ENCODE measurements at places on chromosomes 7 and 10. TPM values are rescaled to one million over a fixed set of nuclear protein-coding genes. Genes with fewer than 3 reads are reported as not detected.

DNA sequence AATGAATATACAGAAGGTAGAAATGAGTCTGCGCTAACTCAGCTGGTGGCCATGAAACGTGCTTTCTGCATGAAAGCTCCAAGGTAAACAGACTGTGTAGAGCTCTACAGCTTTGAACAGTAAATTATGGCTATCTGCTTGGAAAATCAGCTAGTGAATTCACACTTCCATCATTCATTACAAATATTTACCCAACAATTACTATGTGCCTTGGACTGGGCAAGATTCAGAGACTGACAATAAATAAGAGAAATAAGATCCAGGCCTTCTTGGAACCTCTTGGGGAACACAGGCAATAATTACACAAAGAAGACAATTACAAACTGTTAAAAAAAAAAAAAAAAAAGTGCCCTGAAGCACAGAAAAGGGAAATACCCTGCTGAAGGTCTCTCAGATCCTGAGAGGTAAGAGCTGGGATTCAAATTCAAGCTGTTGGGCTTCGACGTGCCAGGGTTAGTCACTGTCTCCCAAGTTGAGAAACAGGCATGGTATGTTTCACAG, 15.8 kb downstream of the TSPAN12 start:
- no peak for DNase-seq

- peak; percentile 50 for DNase-seq
Measured at GRCh38 chr7:16431646-16432424, 10.5 kb upstream of the CRPPA start.

DNA sequence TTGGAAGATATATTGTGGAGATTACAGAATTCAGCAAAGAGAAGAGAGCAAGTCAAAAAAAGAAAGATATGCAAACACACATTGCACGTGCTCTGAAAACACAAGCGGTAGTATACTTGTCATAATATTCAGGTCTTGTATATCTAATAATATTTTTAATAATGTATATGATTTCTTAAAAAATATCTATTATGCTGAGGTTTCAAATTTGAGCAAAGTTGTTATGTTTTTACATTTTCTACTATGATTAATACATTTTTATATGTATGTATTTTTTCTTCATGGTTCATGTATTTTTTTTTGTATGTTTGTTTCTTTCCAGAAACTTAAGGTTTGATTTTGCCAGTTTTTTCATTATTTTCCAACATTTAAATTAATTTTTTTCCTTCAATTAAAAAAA, 752.4 kb upstream of the VSTM2A start:
- no peak for DNase-seq

- no peak for DNase-seq
Measured at GRCh38 chr10:94846204-94846603, 83.7 kb downstream of the CYP2C19 start.

DNA sequence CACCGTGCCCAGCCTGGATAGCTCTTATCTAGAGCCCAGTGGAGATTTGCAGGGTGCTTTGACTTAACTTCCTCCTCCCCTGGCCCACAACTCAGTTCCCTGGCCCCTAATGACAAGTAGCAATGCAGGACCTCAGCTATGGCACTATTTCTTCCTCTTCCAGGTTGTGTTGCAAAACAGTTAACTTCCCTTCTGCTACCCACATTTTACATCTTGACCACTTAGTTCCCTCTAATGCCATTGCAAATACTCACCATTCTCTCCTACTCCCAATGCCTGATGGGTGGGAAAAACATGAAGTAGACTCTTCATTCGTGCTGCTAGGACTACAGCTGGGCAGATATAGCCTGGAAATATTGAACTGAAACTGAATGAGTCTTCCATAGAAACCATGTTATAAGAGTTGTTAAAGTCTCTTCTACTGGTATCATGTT, 39.1 kb upstream of the FGL2 start:
- DNase-seq: no peak

GRCh38 chr10:82737549-82737948, 862.6 kb downstream of the NRG3 start:
- DNase-seq: no peak

- no peak for DNase-seq
Measured at GRCh38 chr7:82629583-82629982, 186.0 kb upstream of the CACNA2D1 start.

DNA sequence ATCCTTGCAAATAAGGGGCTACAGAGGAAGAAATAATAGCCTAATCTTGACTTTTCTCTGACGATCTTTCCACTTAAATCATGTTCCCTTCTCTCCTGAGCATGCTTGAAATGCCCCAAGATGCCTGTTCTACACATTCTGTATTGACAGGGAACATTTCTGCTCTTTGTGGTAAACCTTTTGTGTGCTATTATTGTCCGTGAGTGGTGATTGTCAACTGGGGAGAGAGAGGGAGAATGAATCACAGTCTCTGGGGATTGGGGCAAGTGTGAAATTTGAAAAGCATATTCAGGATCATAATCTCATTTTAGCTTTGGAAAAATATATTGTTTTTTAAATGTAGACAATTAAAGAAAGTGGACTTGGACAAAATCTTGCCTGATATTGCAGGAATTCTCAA, 20.6 kb downstream of the UBTD1 start:
- DNase-seq: no peak

GRCh38 chr7:123754271-123754871, 5.6 kb upstream of the WASL start:
- peak; percentile 40 for DNase-seq

DNA sequence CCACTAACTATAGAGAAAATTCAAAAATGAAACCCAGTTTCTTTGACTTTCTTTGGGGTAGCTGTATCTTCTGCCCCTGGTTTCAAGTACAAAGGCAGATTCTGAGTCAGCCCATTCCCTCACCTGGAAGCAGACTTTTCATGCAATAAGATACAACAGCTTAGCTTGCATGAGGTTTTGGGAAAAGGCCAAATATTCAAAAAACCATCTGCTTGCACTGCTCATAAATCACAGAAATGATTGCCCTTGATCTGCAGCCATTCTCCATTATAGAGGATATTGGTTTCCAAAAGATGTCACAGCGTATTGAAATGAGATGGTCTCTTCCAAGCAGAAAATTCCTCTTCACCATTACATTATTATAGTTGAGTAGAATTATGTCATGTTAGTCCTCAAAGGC, 354.0 kb downstream of the PHF14 start:
- DNase-seq: no peak

DNA sequence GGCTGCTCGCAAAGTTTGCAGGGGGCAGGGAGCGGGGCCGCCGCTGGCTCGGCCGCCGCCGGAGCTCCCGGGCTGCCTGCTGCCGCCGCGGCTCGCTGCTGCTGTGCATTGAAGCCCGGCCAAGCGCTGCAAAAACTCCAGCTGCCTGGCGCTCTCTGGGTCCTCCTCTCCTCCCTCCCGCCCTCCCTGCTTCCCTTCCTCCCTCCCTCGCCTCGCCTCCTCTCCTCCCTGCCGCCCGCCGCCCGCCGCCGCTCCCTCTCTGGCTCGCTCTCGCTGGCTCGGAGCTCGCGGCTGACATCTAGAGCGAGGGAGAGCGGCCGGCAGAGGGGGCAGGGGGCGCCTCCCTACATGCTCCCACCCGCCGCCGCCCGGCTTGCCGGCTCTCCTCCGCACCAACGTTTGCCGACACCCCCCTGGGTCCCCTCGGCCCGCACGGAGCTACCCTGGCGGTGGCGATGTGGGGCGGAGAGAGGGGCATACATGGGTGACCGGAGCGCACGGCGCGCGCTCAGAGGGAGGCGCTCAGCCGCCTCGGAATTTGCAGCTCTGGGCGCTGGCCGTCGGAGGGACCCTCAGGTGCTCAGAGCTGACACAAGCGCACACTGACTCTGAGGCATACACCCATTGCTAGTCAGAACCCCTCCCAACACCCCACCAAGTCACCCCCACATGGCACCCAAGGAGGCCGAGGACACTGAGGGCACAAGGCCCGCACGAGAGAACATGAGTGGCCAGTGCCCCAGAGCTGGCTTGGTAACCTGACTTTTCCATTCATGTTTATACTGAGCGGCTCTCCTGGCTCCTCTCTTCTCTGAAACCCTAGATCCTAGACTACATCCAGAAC, 1.2 kb upstream of the PLXNA4 start:
- DNase-seq: peak; percentile 44

GRCh38 chr10:5894873-5895272, 4.8 kb downstream of the FBH1 start:
- DNase-seq: no peak

DNA sequence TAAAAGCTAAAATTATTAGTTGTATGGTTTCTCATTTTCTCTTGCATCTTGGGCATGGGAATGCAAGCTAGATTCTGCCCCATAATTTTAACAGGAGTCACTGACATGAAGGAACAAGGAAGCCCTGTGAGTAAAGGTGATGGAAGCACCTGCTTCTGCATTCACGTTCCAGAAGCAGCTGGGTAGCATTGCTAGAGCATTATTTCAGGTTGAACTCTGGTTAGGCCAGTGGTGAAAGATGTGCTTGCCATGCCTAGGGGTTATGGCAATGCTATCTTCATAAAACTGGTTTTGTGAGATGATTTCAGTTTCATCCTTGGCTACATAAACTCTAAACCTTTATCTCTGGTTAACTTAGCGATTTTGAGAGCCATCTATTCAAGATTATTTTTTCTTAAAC, 151.4 kb downstream of the TFEC start:
- no peak for DNase-seq

Gene SSC4D
- total RNA-seq: 0.42 TPM

Gene RAPGEF5
- total RNA-seq: 39.9 TPM

Gene CHPF2
- total RNA-seq: 36.2 TPM

Gene ITGB8
- 8.1 TPM for total RNA-seq

Gene SNX10
- total RNA-seq: 3.1 TPM

Measured in colonic mucosa (tissue), 4 donors.